IPS DF 6.9 (cell line): ENCODE measurements at places on chromosomes 5 and 9.

GRCh38 chr9:34271265-34272006 is 57.6 kb downstream of the KIF24 start:
- no peak for DNase-seq

DNA sequence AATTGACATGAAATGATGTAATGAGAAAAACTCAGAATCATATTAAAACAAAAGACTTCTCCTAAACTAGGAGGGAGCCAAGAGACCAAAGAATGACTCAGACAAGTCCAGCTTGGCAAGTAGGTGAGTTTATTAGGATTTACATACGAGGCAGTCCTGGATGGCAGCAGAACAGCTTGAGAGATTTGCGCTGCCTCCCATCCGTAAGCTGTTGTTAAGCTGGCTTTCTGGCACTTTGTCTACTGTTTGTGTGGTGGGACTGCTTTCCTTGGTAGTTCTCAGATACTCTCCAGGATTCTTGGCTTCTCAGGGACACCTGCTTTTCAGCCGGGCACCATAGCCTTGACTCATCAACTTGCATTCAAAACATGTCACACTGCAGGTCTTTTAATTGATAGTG is 57.6 kb downstream of the COX7C start:
- no peak for DNase-seq

DNA sequence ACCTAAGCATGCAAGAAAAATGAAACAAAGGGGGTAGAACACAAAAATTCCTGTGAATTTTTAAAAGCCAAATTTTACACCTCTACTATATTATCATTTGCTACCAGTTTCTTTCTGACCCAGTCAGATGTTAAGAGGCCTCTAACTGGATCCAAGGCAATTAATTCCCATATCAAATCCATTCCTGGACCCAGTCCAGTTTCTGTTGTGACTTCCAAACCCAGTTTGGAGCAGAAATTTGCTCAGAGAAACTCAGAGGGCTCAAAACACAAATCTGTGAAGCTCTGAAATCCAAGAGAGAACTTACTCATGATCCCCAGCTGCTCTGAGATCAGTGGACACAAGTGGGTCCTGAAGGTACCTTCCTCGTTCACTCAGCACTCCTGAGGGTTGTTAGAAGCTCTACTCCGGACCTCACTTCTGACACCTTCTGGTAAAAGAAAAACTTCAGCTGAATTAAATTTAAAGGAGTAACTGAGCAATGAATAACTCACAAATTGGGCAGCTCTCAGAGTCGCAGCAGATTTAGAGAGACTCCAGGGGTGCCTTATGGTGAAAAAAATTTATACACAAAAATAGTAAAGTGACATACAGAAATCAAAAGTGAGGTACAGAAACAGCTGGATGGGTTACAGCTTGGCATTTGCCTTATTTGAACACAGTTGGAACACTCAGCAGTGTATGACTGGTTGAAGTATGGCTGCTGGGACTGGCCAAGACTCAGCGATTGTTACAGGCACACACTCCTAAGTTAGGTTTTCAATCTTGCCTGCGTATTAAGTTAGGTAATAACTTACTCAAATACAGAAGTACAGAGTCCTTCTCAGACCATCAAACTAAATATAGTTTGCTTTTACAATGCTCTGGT is 32.4 kb downstream of the INSL4 start:
- DNase-seq: no peak

DNA sequence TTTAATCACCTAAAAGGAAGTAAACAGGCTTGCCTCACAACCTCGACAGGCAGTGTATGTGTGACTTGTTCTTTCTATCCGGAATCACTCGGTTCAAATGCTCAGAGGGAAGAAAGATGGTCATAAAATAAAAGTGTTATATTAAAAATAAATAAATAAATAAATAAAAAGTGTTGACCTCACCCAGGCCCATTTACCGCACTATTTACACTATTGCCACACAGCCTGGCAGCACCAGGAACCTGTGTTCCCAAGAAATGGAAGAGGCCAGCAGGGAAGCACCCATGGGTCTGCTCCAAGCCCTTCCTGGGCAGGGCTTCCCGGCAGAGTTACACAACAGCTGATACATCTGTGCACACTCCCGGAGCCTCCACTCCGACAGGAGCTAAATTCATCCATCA is 127.9 kb downstream of the EFNA5 start:
- no peak for DNase-seq

DNA sequence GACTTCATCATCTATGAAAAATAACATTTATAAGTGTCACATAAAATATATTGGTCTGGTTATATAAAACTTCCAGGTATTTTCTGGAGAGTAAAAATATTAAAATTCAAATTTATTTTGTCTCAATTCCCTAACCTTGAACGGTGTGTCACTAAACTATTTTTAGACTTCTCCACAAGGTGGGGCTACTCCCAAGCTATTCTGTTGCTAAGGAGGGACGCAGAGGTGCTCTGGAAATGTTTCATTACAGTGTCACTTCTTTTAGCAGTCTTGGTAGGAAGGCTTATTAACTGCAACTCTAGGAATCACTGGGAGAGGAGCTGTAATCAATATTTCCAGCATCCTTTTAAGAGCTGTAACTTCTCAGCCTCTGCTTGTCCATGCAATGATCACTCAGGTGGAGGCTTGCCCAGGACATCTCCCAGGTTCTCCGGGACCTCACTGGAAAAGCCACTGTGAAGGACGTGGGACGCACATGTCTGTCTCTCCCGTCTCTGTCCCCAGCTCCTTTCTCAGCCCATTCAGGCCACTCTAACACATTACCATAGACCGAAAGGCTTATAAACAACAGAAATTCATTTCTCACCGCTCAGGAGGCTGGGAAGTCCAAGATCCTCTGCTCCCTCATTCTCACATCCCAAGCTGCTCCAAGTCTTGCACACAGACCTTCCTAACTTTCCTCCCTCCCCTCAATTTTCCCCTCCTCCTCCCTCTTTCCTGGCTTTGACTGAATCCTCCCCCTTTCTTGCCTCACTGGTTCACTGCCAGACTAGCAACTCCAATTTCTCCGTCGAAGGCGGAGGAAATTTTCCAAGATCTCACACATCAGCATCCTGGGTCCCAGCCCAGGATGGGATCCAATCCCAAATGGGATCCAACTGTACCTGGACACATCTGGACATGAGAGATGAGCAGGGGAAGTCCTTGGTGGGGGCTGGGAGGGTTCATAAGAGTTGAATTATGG is 32.7 kb upstream of the DNAH5 start:
- no peak for DNase-seq

DNA sequence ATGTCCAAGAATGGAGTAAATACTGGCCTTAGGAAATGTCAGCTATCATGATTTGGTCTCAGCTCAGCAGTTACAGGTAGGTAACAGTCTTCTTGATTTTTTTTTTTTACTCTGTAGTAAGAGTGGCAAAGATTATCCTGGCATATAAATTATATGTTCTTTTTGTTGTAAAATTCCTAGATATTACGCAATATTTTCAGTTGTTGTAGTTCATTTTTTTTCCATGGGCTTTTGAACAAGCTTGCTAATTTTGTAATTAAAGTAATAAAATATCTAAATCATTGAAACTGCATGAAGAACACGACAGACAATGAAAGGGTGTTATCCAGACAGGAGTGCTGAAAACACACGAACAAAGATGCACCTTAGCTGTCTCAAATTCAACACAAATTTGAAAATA is 249.4 kb downstream of the PRDM9 start:
- DNase-seq: no peak

DNA sequence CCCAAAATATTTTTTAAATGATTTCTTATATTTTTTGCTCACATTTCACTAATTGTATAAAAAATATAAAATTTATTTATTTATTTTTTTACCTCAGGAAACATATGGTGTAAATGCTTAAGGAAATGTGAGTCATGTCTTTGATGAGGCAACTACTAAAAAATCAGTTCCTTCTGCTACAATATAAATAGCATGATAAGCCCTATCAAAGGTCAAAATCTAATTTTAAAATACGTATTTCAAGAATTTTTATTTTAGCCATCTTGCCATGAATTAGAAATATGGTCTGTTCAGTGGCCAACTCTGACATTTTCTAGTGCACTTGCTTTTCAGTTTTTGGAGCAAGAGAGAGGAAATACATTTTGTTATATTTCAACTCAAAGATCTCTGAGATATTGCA is 50.5 kb downstream of the PDE4D start:
- no peak for DNase-seq

- DNase-seq: no peak
Measured at GRCh38 chr5:102223542-102224477, 72.3 kb downstream of the SLCO4C1 start.

GRCh38 chr9:30060976-30061375 is 2323.5 kb upstream of the ACO1 start:
- no peak for DNase-seq

- no peak for DNase-seq
Measured at GRCh38 chr5:51002368-51002767, 335.9 kb downstream of the PARP8 start.

DNA sequence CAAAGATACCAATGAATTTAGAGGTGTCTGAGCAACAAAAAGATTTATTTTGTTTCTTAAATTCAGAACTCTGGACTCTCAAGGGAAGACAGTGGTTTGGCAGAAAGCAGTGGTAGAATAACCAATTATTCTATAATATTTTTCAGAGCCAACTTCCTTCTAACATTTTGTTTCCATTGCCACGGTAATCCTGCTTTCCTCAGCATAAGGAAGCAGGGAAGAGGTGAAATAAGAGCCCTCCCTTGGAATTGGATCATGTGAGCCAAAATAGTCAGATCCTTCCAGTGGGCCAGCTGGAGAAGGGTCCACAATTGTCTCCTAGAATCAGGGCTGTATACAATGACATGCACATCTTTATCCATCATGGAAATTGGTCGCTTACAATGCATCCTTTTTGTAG is 130.0 kb upstream of the MAP1B start:
- DNase-seq: no peak
